ENCODE measurements at places on chromosomes 5 and 9.

- DNase-seq: no peak
Measured at GRCh38 chr5:32144378-32145207, 29.5 kb downstream of the GOLPH3 start.

DNA sequence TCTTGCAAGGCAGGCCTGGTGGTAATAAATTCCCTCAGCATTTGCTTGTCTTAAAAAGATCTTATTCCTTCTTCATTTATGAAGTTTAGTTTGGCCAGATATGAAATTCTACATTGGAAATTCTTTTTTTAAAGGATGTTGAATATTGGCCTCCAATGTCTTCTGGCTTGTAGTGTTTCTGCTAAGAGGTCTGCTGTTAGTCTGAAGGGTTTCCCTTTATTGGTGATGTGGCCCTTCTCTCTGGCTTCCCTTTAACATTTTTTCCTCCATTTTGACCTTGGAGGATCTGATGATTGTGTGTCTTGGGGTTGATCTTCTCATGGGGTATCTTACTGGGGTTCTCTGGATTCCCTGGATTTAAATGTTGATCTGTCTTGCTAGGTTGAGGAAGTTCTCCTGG, 33.5 kb upstream of the PRR16 start:
- no peak for DNase-seq

GRCh38 chr9:134545215-134545542, 96.4 kb upstream of the COL5A1 start:
- no peak for DNase-seq

DNA sequence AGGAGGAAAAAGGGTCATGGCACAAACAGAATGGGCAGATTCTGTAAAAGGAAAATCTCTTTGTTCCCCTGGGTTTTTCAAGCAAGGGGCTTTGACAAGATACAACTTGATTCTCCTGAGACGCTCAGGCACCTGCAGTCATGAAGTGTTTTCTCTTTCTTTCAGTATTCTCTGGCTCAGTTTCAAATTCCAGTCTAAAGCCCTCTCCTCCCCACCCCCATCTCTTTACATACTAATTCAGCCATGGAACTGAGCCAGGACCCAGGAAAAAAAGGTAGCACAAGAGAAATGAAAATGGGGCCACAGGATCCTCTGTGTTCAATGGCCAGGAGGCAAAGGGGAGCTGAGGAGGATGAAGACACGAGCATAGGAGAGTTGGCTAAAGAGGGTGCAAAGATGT, 408.4 kb downstream of the SPOCK1 start:
- DNase-seq: no peak

DNA sequence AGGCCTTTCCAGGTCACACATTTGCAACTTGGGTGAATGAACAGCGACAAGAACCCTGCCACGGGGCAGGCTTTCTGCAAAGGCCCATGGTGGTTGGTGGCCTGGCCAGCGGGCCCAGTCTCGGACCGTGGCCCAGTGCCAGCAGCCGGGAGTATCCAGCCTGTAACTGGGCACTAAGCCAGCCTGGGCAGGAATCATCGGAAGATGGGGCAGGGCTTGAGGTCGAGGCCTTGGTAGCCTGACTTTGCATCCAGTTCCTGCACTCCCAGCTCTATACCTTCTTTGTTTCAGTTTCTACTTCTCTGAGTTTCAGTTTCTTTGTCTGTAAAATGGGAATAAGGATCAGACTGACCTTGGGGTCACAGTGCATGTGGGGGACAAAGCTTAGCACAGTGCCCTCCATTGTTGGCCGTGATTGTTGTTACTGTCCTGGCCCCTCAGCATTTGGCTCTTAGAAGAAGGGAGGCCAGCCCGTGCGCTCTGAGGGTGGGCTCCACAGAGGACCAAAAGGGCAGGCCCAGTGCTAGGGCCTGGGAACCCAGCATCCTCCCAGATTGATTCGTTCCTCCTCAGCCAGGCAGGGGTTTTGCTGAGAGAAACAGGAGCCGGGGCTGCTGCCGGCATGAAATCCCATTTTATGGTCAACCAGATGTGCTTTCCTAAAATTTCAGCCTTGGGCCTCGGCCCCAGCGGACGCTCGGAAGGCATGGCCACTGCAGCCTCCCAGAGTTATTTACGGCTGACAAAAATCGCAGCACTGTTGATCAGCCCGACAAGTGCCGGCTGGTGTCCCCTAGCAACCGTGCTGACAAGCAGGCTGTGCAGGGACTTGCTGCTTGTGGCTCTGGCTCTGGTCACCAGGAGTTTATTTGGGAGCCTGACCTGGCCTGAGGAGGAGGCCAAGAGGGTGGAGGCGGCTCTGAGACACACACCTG, 43.6 kb downstream of the JADE2 start:
- DNase-seq: no peak

DNA sequence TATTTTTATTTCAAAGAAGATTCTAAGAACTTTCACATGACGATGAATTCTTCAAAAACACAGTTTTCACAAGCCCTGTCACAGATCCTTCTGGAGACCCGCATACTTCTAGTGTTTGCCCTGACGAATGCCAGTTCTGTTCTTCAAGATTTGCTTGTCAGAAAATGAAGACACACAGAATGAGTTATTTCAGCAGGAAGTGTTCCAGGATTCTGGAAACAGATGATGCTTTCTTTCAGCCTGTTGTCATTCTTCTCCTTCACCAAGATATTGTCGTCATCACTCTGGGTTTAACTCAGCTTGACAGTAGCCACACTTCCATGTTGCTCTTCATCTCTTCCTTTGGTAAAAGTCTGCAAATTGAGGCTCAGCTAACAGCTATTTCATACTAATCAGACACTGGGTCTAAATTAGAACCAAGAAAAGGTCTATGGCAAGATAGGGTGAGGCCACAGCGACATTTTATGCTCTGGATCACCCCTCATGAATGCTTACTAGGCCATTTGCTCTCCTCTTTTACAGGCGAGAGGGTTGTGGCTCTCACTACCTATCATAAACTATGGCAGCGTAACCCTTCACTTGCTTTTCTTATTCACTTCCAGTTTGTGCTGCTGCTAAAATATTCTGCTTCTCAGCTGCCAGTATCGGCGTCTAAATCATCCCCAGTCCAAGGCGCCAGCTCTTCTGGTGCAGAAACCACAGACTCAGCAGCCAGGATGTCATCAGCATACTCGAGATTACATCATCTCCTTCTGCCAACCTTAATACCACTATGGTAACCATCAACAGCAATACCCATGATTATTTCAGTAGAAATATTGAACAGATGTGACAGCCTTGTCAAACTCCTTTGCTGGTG, 159.6 kb upstream of the TBCA start:
- peak; percentile 3 for DNase-seq

GRCh38 chr9:132372177-132373095, 17.6 kb upstream of the SETX start:
- DNase-seq: no peak

DNA sequence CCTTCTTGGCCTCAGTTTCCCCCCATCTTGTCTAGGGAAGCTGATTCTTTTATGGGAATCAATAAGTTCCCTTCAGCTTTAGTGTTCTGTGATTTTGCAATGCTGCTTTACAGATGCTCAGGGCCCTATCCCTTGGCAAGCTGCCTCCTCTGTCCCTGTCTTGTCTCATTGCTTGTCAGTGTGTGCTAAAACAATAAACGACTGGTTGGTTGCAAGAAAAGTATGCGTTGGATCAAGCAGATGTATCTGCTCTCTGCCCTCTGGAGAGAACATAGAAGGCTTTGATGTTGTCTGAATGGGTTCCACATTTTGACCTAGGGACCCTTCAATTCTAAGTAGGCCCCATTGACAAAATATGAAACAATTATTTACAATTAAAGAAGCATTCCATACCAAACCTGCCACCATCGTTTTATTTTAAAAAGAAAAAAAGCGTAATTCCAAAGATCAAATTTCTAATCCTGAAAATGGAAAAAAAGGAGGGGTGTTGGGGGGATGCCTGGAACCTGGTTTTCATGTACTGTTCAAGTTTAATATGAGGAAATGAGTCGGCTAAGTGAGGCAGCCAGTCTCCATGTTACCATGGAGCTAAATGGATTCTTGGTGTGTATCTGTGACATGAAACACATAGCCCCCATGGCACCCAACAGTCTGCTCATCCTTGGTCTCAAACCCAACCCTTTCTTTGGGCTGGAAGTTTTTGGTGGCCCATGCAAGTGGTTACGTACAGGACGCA, 31.2 kb upstream of the TARS1 start:
- no peak for DNase-seq

DNA sequence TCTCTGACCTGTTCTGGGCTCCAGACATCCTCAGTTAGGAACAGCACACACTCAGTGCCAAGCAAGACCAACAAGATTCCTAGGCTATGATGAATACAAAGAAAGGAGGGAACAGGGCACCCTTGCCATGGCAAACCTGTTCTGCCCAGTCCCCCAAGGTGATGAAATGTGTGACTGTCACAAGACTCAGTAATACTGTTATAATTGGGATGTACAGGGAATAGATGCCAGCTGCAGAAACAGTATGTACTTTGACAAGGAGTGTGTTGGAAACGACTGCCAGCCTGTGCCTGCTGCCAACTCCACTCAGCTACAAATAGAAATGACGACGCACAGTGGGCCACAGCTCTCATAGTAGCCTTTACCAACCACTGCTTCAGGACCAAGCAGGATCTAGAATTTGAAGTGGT, 453.0 kb downstream of the EFNA5 start:
- no peak for DNase-seq

DNA sequence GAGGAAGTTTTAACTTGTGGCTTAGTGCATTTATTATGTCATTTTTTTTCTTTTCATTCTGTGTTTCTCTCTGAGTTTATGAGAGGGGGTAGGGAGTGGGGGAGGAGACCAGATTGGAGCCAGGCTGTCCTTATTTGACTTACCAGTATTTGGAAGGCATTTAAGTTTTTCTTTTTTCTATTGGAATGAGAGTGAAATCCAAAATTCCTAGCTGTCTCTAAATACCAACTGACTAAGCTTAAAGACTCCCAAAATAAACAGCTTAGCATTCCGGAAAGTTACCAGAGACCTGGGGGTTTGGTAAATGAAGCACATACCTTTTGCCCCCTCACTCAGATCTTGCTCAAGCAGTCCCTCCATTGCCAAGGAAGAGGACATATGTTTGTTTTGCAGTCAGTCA, 581.9 kb upstream of the BRINP1 start:
- DNase-seq: no peak

- no peak for DNase-seq
Measured at GRCh38 chr5:54778783-54779182, 206.6 kb downstream of the ESM1 start.

- peak; percentile 80 for DNase-seq
Measured at GRCh38 chr9:91193087-91193657, 168.5 kb downstream of the AUH start.

GRCh38 chr9:30677221-30677620, 1707.2 kb upstream of the ACO1 start:
- no peak for DNase-seq

DNA sequence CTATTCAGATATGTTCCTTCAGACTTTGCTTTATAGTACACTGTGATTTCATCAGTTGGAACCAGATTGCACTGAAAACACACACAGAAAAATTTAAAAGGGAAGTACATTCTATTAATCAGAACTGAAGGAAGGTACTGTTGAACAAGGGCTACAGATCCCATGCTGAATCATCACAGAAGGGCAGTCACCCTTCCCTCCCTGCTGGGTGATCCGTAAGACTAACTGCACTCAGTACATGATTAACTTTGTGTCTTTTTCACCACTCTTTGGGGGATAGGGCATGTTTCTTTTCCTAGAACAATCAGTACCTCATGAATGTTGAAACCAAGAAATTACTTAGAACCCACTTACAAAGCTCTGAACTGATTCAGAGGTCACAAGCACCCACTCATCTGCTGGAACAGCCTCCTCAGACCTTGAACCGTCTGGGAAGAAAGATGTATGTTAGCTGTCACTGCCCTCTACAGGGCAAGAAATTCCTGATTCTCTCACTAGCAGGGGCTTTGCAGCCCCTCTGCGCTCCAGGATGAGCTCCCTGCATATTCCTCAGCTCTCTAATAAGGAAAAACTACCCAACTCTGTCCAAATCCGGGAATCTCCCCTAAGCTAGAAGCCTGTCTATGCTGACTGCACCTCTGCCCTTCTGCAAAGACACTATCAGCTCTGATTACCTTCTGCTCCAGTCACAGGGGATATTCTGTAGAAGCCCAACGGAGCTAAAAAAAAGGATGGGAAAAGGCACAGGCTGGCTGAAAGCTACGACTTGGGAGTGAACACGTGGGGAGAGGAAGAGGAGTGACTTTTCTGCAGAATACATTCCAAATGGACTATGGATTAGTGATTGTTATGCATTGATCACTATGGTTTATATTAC, 51.0 kb downstream of the IARS1 start:
- DNase-seq: no peak

DNA sequence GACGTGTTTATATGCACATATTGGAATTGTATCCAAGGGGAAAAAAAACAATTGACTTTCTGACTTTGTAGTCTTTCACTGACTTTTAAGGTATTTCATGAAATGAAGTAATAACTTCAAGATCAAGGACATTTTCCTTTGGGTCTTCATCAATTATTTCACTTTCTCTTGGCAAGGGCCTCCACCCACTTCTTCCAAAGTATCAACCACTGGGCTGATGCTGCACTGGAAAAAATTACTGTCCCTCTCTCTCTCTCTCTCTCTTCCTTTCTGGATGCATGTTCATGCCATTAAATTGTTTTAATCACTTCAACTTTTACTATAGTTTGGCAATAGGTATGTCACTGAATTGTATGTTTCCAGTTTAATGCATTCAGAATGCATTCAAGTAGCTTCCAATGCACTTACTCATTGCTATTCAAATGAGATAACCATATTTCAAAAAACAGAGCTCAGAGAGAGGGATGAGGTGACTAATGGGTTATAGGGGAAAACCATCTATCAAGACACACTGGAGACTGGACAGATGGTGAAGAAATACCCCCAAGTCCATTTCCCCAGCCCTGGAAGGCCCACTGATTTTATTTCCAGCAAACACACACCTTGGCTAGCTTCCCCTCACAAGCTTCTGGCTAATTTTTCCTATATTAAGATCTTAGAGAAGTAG, 585.3 kb downstream of the EBF1 start:
- DNase-seq: no peak

DNA sequence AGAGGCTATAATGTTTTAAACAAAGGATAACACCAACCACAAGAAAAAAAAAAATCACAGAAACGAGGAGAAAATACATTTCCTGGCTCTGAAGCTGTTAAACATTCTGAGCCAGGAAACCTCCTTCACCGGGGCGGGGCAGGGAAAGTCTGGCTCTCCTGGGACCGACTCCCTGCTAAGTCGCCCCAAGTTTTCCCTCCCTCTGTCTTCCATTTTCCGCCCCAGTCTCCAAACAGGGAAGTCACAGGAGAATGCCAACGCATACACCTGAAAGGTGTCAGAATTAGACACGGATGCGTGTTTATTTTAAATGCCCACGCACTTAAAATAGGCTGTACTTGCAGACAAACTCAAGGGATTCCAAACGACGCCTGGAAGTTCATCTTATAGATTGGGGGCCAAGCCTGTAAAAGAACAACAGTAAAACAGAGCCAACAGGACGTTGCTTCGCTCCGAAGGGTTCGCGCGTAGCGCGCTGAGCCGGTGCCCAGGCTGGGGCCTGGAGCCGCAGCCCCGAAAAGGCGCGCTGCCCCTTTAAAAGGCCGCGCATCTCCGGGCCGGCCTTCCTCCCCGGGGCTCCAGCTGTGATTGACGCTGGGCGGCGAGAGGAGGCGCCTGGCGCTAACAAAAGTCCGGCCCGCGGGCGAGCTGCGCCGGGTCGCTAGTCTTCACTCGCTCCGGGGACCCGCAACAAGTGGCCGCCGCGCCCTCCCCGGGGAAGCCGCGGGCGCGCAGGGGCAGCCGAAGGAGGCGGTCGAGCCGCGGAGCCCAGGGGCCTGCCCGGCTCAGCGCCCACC, at the start of gene FBXL7:
FBXL7 (plus strand) TSS at position 653 of the 797 bp plus-strand sequence.
- DNase-seq: no peak

Data from CD4-positive, alpha-beta T cell treated with Interleukin-1 beta for 1 hour (primary cell).